ENCODE measurements at places on chromosomes 11 and 22.

DNA sequence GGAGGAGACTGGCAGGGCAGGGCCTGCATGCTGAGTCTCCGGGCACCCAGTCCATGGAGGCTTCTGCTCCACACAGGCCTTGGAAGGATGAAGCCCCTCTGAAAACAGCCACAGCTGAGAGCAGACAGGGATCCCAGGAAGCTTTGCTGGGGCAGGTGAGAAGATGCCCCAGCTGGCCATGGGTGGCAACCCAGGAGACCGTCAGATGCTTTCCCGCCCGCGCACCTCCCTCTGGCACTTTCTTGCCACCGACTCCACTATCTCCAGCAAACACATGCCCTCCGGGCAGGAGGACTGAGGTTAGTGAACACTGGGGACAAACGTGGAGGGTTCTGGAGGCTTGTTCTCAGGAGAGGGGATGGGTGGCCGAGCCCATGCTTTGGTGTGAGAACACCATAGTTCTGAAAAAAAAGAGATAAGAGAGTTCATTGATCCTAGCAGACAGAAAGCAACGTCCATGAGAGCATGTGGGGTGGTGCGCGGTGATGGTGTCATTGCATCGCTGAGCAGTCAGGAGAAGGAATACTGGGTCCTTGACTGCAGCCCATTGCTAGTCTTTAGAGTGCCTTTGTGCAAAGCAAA is 2.3 kb downstream of the C1QTNF6 start:
- no peak for DNase-seq

DNA sequence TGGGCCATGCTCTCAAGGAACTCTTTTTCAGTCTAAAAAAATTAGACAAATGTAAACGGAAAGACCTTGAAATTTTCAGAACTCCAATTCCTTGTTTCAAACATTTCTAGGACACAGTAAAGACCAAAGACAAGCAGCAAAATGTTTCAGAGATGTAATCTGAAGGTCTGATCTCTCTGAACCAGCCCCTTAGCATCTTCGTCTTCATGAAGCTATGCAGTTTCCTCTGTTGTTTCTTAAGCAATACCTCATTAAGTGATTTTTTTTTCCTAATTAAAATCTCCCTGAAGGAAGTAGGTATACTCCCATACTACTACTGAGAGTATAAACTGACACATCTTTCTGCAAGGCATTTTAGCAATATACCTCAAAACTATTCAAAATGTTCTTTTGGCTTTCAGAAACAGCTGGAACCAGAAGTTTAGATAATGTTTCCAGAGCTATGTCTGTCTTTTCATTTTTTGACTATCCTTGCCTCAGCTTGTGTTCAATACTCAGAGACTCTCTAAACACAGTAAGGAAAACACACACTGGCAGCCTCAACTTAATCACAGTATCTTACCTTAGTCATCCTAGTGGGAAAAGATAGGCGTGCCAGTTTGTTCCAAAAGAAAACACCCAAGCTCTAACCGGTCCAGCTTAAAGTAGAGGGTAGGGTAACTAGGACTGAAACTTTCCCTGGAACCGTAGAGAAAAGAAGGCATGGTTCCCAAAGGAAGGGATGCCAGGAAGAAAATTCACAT is 25.1 kb downstream of the SBF2 start:
- DNase-seq = no peak

DNA sequence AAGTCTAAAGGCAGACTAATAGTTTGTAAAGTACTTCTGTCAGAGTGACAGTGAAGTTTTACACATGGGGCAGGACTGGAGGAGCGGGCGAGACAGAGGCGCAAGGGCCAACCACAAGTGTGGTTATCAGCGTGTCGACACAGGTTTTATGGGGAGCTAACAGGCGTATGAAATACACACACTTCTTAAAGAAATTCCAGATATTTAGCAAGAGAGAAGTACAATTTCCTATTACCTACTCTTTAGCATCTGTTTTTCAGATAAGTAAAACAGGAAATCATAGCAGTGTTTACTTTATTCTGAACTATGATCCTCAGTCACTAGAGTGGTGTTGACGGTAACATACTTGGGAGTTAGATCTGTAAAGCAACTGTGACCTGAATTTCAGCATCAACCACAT is 22.5 kb downstream of the VSIG10L2 start:
- no peak for DNase-seq

DNA sequence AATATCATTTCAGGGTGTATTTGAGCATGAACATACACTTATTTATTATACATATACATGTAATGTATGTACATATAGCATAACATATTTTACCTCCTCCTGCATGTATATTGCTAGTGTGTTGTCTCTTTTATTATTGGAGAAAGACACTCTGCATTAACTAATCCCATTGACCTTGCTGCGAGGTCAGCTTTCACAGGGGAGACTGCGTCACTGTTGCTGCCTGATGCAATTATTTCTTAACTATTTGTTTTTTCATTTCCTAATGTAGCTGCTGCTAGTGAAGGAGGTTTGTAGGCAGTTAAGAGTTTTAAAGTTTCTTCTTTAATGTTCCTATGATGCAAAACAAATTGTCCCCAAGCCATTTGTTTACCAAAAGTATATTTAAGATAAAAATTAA is 185.4 kb upstream of the CNTN5 start:
- DNase-seq = no peak

GRCh38 chr22:27210111-27210730 is 552.8 kb downstream of the MIAT start:
- DNase-seq = no peak

DNA sequence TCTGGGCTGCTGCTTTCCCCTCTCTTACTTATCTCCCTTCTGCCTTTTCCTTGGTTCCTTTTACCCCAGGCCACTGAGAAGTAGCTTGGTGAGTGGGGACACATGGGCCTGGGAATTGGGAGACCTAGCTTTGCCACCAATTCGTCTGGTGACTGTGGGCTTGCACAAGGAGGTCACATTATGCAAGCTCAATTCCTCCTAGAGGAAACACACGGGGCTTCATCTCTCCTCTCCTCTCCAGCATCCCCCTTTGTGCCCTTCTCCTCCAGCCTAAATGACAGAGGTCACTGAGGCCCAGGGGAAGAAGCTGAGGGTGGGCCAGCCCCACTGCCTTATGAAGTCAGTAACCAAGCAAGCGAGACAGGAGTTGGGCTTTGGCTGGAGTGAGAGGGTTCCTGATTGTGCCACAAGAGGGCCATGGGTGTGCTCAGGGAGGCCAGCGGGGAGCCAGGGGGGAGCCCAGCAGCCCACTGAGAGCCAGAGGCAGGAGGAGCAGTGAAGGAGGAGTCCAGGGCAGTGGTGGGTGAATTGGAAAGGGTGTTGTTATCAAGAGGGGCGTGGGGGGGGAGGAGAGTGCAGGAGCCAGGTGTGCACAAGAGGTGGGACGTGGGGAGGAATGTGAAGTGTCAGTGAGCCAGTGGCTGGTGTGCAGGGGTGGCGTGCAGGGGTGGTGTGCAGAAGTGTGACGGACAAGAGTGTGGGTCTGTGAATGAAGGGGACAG is 2.0 kb downstream of the CLCF1 start:
- peak; percentile 71 for DNase-seq

DNA sequence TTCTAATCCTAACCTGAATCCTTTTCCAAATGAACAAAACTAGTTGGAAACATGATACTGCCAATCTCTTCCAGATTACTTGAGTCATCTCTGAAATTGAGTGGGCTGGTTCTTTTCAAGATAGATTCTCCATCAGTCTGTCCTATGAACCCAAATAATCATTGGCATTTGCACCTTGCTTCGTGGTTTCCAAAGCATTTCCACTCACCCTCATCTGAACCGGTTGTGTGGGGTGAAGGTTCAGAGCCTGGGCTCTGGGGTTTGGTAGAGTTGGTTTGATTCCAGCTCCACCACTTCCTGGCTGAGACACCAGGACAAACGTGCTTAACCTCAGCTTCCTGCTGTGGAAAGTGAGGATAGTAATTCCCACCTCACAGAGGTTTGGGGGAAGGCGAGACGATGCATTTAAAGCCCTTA is 206.4 kb upstream of the E2F8 start:
- DNase-seq = no peak

DNA sequence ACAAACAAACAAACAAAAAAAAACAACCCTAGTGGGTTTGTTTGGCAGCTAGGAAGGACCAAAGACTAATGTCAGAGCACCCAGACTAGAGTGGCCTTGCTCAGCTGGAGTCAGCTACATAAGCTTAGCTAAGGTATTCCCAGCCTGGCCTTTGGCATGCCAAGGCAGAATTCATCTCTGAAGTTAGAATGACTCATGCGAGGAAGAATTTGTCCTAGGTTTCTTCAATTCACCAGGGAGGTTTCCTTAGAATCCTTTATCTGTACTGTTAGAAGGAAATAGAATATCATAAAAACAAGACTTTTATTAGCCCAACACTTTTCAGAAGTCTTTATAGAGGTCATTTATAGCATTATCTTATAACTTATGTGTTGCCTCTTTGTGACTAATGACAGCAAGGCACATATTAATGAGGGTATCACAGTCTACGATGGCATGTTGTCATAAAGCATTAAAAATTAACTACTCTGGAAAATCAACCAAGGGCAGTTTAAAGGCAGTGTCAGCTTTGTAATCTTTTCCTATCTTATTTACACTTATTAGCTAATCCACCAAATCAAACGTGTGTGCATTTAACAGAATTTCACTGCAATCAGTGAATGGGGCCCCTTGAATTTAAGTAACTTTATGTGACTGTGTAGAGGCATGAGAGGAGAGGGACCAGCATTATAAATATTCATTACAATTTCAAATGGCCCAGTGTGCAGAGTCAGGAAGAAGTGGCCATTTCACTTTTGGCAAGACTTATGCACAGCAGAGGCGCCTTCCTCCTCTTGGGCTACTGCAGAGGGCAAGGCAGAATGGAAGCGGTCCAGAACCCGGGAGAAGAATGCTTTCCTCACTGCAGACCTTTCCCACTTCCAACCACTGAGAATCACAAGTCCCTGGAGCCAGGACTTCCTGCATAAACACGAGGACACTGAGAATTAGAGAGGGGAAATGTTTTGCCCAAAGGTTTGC is 36.3 kb downstream of the SLC5A1 start:
- no peak for DNase-seq

DNA sequence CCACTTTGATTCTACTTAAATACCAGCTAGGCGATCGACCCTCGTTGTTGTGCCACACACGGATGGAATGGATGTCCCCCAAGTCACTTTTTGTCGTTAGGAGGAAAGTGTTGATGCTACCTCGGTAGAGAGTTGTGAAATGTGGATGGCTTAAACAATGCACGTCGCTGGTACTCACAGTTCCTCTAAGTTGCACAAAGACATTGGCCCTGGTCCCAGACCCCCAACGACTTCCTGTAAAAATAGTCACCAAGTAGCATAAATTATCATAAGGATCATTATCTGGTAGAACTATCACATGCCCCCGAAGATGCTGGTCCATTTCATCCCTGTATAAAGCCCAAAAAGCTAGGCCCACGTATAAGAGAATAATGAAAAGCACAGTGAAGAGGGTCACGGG is 3.8 kb downstream of the PKDREJ start:
- no peak for DNase-seq

DNA sequence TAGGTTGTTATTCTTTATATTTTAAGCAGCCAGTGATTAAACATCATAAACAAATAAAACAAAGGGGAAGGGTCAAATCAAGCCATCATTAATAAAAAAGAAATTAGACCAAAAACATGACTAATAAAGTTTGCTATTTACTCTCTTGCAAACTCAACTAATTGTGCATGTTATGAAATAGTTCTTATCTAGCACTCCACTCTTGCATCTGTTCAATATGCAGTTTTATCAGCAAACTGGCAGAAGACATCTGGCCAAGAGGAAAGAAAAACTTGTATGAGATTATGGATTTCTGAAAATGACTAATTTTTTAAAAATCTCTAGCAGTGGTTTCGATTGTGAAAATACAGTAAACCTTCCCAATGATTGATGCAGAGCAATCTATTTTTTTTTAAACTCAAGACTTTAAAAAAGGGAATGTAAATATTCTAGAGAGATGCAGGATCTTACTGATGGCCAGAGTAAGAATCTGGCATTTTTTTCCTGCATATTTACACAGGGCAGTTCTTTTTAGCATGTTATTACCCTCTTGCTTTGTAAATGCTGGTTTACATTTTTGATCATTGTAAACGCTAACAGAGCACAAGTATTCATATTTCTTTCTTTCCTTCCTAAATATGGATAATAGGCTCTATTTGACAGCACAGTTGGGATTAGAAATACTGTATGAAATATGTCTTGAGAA is 83.3 kb downstream of the GRIA4 start:
- DNase-seq = no peak

DNA sequence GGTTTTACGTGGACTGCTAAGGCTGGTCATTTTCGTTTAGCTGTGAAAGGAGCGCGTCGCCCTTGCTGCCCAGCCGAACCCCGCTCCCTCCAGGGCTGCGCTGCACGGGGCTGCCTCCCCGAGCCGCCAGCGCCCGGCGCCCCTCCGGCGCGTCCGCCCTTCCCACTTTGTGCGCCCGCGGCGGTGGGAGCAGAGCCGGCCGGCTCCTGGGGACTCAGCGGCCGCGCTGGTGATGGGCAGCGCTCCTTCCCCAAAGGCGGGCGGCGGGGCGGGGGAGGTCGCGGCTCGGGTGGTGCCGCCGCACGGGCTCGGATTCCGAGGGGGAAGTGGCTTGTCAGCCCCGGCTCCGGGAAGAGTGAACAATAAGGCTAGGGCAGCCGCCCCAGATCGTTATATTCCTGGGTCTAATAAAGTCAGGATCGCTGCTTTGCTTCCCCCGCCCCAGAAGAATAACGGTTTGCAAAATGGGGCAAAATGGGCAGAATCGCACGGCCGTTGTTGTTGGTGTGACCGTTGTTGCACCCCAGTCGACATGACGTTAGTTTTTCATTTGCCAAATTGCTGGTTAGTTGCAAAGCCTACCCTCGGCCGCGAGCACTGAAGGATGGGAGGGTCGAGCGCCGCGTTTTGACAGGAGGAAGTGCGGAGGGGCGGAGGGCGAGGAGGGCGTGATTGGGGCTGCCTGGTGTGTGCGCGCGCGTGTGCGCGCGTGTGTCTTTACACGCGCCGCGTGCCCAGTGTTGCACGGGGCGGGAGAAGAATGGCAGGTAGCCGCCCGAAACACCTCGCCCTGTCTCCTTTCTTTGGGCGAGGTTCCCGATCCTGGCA is 745 bp downstream of the NCAM1 start:
- DNase-seq = no peak

DNA sequence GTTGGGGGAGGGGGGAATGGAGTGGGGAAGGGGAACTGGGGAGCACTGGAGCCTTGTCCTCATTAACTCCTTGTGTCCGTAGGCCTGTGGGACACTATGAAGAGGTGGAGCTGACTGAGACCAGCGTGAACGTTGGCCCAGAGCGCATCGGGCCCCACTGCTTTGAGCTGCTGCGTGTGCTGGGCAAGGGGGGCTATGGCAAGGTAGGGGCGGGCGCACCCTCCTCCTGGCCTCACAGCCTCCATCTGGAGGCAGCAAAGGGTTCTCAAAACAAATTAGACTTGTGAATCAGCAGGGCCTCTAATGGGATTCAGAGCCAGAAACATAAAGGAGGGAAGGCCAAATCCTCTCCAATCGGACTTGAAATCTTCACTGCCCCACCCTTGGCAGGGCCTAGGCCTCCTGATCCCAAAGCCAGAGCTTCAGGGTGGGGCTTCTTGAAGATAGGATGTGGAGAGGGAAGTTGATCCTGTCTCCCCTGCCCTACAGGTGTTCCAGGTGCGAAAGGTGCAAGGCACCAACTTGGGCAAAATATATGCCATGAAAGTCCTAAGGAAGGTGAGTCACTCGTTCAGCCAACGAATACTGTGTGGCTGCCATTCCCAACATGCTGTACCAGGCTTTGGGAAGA is 859 bp downstream of the RPS6KB2 start:
- no peak for DNase-seq
